ENCODE measurements at places on chromosomes 16 and 17. TPM values are rescaled to one million over a fixed set of nuclear protein-coding genes. Genes with fewer than 3 reads are reported as not detected.

The KRT222 gene
- 0.30 TPM for total RNA-seq

The YBX2 gene
- 0.40 TPM for total RNA-seq

The NLRC3 gene
- total RNA-seq: 0.01 TPM

The ARL4D gene
- total RNA-seq: 20.0 TPM

The SPHK1 gene
- total RNA-seq: 54.5 TPM
